Lung microvascular endothelial cell (primary cell): ENCODE measurements at places on chromosomes 7 and 10. TPM values are rescaled to one million over a fixed set of nuclear protein-coding genes. Genes with fewer than 3 reads are reported as not detected.
A peak's percentile ranks its signal among the peaks of the same experiment; 100 is the strongest.

Gene CYP2C19
- total RNA-seq = not detected in 2 replicates

DNA sequence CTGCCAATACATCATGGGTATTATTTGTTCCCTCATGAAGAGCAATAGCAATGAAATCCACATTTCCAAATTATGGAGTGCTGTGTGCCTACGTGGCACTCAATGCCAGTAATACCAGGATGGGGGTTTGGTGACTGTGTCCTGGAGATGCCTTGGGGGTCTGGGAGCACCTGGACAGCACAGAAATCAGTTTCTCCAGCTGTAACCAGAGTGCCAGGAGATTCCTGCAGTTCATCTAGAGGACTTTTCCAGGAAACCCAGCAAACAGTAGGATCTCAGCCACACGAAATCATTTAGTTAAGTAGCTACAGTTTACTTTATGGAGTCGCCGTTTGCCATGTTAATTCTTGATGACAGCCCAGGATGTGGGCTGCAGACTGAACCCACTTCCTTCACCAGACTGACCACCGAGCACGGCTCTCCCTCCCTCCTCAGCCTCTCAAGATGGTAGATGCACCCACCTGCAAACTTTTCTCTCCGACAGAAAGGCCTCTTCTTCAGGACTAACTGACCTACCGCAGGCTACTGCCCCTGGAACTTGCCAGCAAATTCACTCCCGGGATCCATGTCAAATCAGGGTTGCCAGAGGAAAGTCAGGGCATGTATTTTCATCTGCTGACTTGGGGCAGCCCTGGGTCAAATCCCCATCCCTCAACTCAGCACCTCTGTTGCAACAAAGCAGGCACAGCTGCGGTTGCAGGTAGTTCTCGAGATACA, 30.3 kb downstream of the MKI67 start:
- DNase-seq = no peak

DNA sequence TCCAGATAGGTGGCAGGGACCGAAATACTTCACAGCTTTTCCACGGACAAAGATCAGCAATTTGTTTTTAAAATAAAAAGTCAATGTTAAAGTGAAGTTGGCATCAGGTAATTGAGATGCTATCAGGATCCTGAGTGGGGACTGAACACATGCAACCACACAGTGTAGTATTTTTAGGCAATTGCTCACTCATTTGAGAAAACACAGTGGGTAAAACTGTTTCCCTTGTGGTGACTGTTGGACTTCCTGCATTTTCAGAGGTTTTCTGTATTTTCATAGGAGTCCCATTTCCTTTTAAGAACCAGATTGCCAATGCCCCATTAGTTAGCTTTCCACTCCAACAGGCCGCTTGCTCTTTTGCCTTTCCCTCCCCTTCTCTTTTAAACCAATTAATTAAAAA, 159.5 kb upstream of the ZNF32 start:
- peak; percentile 49 for DNase-seq

DNA sequence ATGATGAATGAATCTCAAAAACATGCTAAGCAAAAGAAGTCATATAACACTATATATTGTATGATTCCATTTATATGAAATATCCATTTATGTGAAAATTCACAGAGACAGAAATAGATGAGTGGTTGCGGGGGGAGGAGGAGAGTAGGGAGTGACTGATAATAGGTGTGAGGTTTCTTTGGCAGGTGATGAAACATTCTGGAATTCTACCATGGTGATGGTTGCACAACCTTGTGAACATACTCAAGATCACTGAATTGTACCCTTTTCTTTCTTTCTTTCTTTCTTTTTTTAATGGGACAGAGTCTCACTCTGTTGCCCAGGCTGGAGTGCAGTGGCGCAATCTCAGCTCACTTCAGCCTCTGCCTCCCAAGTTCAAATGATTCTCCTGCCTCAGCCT, 10.7 kb downstream of the SVOPL start:
- DNase-seq = no peak

Gene KCP
- total RNA-seq = not detected in 2 replicates

Gene ENO4
- not detected in 2 replicates for total RNA-seq

- DNase-seq = no peak
These were observed 222.4 kb upstream of the SLC26A5 start for GRCh38 chr7:103668279-103668941.

GRCh38 chr10:125472010-125472607, 210.9 kb downstream of the TEX36 start:
- no peak for DNase-seq

- DNase-seq = no peak
These were observed 30.2 kb upstream of the ARHGAP12 start for GRCh38 chr10:31958856-31959255.

GRCh38 chr10:111600772-111601171, 523.9 kb downstream of the ADRA2A start:
- DNase-seq = no peak

DNA sequence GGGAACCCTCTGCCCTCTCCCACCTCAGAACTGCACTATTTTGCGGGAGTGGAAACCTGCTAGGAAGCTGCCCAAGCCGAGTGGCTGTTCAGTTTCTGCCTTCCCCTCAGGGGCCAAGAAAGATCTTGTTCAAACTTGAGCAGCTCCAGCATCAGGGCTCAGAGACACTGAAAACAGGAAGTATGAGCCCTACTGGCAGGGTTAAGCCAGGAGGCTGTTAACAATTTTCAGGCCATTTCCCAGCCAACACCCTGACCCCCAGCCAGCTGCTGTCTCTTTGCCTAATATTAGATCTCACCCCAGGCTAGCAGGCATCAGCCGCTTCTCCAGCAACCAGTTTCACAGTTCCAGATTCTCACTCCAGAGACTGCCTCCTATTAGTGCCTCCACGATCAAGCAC, 9.2 kb downstream of the PLAU start:
- no peak for DNase-seq

Gene SLC18A2
- total RNA-seq = under 0.01 TPM in 1 of 2 replicates, not detected in the other

Gene CALD1
- 198 and 235 TPM in 2 replicates for total RNA-seq

Gene AOAH
- under 0.01 TPM in 1 of 2 replicates, not detected in the other for total RNA-seq

DNA sequence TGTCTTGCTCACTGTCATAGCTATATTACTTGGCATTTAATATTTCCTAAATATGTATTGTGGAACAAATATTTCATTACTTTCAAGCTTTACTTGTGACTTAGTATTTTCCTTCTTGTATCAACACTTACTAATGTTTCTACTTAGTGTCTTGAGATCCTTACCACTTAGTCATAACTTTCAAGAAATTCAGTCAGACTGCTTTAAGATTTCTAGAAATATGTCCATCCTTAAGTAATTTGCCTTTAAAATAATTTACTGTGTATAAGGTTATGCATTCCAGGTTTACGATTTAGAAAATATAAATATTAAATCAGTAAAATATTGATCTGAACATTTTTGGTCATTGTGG, 87.3 kb upstream of the CSTF2T start:
- no peak for DNase-seq

Gene NUTM2B
- 0.20 and 0.44 TPM in 2 replicates for total RNA-seq

DNA sequence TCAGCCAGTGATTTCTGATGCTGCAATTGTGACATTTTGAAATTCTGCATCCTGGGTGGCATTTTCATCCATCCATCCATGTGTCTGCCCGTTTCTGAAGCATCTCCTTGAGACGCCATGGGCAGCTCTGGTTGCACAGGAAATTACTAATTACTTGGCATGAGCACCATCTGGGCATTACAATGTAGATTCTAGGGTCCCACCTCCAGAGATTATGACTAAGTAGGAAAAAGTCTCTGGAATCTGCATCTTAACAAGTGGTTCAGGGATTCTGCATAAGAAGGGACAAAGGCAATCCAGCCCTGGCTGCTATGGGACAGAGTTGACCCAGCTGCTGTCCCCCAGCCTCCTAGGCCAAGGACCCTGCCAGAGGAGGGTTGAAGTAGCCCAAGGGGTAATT, 65.3 kb downstream of the CUZD1 start:
- DNase-seq = peak; percentile 10

Gene TUBB8
- total RNA-seq = not detected in 2 replicates

- DNase-seq = peak; percentile 81
These were observed 63.5 kb downstream of the GRK5 start for GRCh38 chr10:119270762-119271366.

DNA sequence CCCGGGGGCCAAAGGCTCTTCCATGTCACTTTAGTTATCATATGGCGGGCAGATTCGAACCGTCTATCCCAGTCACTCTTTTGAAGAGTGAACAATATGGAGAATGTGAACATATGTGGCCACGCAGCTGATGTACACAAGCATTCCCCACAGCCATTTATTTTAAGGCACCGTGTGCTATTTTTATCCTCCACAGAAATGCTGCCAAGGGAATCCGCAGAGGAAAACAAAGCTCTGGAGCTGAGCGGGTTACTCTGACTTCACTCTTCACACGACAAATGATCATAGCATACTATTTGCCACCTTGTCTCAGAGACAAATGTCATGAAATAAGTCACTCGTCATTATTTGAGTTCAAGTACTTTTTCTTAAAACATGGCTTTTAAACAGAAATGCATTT, 100.3 kb downstream of the CTBP2 start:
- peak; percentile 47 for DNase-seq

DNA sequence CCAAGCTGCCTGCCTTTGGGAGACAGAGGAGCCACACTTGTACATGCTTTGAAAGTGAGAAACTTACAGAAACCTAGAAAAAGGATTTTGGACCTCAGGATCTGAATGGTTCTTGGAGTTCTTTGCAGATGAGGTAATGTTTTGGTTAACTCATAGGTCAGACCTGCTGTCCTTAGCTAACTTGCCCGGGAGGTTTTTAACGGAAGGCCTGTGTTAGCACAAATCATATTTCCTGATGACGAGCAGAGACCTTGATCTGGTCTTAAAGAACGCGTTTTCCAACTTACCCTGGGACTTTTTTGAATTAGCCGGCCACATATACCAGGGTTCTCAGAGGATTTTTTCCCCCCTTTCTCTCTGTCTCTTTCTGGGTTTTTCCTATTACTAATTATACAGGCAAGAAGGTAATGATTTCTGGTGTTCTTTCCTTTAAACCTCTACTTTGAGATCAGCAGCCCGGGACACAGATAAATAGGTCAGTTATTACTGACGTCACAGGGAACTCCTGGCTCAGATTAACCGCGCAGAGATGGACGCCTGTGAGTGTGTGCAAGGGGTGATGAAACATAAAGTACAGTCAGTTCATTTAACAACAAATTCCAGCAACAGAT, 101.7 kb upstream of the KLF6 start:
- DNase-seq = peak; percentile 80

- peak; percentile 37 for DNase-seq
These were observed 18.9 kb upstream of the NRBF2 start for GRCh38 chr10:63114031-63114814.

- DNase-seq = no peak
These were observed 104.6 kb downstream of the PROSER2 start for GRCh38 chr10:11927746-11928145.

DNA sequence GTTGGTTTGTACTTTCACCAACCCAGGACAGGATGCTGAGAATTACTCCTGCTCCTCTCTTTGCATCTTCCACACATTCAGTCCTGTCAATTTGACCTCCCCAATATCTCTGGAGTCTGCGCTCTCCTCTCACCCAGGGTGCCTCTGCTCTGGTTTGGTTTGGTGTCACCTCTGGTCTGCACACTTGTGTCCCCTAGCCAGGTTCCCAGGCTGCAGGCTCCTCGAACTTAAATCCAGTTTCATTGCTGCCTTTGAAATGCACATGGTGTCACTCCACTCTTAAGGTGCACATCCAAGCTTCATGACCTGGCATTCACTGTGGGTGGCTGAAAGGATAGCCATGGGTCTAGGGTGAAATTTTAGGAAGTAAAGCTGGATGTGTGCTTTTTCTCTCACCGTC, 271.6 kb downstream of the RPS24 start:
- DNase-seq = no peak

GRCh38 chr10:34734918-34735317, 80.2 kb downstream of the PARD3 start:
- no peak for DNase-seq

DNA sequence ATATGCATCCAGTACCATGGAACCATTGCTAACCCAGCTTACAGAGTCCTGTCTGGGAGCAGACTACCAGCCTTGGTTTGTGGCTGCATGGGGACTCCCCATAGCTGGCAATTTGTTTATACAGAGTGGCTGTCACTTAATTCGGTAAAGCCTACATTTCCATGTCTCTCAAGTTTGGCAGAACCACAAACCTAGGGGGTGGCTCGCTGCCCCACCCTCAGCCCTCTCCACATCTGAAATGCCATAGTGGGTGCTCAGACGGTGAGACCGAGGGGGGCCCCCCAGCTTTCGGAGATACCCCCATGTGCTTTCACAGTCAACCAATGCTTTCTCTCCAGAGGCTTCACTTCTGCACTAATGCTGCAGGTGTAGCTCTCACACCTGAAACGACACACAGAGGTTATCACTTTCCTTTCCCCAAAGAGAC, 75.5 kb upstream of the KAT6B start:
- DNase-seq = no peak

DNA sequence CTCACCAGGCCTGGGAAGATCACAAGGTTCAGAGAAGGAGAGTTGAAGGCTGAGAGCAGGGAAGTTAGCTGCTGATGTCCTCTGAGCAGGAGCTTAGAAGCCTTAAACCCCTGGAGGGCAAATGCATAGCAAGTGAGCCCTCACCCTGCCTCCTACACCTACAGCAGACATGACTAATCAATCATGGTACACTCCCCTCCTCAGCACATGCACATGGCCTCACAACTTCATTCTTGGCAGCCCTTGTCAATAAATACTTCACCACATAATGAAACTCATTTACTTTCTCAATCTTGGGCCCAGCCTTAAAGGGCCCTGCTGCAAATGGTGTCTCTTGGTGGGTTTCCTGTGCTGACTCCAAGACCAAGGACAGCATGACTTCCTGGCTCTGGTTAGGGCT, 12.9 kb downstream of the MMRN2 start:
- DNase-seq = no peak

DNA sequence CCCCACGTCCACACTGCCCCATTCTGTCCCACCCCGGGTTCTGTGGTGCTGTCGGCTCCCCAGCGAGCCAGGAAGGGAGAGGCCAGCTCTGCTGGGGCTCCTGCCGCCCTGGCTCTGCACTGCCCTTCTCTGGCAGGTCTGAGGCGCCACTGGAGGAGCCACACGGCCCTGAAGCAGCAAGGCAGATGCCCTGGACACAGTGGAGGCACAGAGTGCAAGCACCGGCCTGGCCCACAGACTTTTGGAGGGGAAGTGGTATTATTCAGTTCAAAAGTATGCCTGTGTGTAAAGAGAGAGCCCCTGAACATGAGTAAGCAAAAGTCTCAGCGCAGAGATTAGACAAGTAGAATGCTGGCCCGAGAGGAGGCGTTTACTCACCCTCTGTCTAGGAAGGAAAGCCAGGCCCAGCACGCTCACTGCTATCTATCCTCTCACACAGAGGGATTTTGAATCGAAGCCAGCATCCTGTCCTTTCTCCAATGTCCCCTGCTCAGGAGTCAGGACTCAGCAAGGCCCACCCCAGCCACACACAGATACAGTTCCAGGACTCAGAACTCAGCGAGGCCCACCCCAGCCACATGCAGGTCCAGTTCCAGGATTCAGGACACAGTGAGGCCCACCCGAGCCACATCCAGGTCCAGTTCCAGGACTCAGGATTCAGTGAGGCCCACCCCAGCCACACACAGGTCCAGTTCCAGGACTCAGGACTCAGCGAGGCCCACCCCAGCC, 115.0 kb downstream of the EGFR start:
- DNase-seq = peak; percentile 64

- DNase-seq = no peak
These were observed 109.4 kb upstream of the ZMIZ1 start for GRCh38 chr10:78959217-78959923.

- no peak for DNase-seq
These were observed 1.6 kb downstream of the KIAA1217 start for GRCh38 chr10:24210501-24210900.

Gene ZNF488
- under 0.01 TPM in 2 replicates for total RNA-seq
